ENCODE measurements at places on chromosomes 7 and 10.

GRCh38 chr7:141663081-141663849 is 38.7 kb downstream of the DENND11 start:
- no peak for DNase-seq

DNA sequence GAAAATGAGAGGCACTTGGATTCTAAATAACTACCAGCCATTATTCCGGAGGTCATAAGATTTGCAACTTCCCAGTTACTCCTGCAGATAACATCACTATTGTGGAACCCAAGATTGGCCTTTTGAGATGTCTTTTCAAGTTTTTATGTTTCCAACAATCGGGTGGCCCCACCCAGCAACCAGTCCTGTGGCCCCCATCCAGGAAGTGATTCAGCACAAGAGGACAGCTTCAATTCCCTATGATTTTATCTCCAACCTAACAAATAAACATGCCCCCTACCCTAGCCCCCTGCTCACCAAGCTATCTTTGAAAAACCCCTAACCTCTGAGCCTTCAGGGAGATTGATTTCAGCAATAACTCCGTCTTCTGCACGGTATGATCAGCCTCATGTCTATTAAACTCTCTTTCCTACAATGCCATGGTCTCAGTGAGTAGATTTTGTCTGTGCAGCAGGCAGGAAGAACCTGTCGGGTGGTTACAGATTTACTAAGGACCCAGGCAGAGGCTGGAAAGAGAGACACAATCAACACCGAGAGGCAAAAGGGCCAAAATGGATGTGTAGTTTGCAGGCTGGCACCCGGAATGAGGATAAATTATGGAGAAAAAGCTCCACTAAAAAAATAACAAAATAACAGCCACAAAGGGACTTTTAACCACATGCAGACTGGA is 83.9 kb upstream of the UNC5B start:
- DNase-seq, result peak; percentile 5

GRCh38 chr7:76302347-76303201 is at the start of gene HSPB1:
TSS of gene HSPB1 (plus strand) at chr7:76302673. CDS start at chr7:76302713, 40 bp downstream.
- peak; percentile 86 for DNase-seq

- DNase-seq, result no peak
Observed at GRCh38 chr7:89072081-89072480, 276.5 kb upstream of the TEX47 start.

DNA sequence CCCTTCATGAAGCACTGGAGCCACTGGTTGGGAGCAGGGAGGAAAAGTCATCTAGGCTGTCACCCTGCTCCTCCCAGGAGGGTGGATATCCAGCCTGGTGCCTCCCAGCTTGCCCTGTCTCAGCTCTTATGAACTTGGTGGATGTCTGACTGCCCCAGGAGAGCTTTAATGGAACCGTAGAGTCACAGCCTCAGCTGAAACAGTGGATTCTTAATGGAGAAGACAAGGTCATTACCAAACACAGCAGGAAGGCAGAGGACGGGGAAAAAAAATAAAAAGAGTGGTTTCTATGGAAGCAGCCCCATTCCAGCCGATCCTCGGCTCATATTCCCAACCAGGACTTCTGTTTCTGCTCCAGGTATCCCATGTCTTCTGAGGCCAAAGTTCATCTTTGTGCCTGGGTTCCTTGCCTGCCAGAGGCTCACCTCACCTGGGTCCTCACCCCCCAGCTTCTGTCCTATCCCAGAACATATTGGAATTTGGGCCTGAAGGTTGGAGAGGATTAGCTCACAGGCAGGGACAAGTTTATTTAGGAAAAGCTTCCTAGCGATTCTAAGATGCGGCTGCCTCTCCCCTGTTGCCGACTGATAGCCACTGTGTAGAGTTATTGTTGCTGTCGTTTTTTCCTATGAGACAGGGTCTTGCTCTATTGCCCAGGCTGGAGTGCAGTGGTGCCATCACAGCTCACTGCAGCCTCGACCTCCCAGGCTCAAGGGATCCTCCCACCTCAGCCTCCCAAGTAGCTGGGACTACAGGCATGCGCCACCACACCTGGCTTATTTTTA is 15.6 kb downstream of the CCL26 start:
- no peak for DNase-seq
